ENCODE measurements at places on chromosomes 13 and 19.
A peak's percentile ranks its signal among the peaks of the same experiment; 100 is the strongest.

- DNase-seq, result no peak
Measured at GRCh38 chr19:35397064-35397463, 26.2 kb downstream of the GPR42 start.

- peak; percentile 28 for DNase-seq
Measured at GRCh38 chr19:12202250-12202649, 39.4 kb downstream of the ZNF136 start.

- DNase-seq, result no peak
Measured at GRCh38 chr19:49635530-49636232, 4.3 kb downstream of the RRAS start.

DNA sequence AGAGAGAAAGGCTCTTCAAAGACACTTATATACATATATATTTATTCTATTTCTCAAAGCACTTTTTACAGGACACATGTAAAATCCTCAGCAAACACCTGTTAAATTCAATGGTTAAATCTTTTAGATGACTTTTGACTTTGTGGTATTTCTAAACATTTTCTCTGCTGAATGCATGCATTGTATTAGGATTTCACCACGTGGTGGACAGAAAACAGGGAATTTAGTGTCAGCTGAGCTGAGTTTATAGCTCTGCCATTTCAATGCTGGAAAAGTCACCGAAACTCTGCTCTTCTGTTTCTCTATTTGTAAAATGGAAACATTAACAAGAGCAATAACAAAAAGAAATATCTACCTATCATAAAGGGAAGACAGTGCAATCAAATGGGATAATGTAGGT, 375.6 kb downstream of the ENOX1 start:
- peak; percentile 79 for DNase-seq

- no peak for DNase-seq
Measured at GRCh38 chr13:64672751-64673150, 2557.4 kb downstream of the PCDH9 start.

DNA sequence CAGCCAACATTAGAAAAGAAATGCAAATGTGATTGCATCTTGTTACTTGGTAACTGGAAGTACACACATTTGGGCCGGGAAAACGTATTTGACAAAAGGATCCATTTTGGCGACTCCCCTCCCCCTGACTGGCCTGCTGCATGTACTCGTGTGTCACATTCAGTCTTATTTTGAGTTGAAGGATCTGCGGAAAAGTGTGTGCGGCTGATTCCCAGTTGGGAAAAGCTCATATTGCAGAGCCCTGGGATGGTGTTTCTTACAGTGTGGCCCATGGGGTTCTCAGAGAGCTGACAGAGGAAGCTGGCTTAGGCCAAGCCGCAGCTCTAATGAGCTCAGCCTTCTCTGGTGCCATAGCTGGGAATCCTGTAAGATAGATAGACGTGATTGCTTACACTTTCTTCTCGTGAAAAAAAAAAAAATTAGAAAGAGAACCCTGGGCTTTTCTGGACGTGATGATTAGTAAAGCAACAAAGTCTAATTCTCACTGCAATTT, 170.3 kb upstream of the ARGLU1 start:
- DNase-seq, result no peak

DNA sequence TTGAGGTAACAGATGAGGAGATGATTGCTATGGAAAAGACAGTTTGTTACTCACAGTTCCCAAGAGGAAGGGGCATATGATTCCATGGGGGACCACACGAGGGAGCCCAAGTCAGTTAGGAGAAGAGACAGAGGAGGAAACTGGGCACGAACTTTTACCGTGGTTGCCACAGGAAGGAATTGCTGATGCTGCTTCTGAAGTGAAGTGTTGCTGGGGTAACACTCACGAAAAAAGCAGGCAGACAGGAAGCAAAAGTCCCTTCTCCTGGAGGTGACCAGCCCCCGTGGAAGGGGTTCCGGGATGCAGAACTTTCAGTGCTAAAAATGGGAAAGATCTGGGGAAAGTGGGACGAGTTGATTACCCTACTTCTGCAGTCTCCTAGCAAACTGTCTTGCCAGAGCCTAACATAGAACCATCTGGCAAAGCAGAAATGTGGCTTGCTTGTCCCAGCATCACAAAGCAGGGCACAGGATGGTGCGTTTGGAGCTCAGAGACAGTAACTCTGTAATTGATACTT, 35.4 kb upstream of the MAP3K10 start:
- peak; percentile 80 for DNase-seq

DNA sequence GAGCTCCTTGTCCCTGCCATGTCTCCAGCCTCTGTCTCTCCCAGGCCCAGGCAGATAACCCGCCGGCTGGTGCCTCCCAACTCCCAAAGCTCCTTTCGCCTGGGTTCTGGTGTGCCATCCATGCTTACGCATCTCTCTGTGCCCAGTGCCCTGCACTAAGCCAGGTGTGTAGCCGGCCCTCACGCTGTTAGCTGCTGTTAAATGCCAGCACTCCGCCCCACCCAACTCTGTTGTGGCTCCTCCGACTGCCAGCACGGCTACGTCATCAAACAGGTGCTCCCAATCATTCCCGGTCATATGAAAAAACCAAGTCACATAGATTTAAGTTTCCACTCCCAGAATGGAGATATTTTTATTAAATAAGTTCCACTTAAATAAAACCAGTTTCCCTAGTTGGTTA, 7.0 kb upstream of the HSPH1 start:
- no peak for DNase-seq

DNA sequence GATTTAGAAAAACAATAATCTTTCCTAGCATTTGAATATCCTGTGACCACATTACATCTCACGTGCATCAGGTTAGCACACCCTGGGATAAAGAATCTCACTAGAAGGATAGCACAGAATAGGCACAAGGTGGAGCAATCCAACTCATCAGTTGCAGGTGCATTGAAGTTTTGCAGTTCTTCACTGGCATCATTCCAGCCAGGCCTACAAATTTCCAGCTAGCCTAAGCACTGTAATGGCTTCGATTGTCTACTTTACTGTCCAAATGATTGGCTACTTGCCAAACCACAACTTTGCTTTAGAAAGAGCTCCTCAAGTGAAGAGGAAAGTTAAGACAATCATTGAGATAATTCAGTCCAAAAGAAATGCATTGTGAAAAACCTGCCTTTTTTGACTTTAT, 89.5 kb downstream of the SPRY2 start:
- peak; percentile 53 for DNase-seq

DNA sequence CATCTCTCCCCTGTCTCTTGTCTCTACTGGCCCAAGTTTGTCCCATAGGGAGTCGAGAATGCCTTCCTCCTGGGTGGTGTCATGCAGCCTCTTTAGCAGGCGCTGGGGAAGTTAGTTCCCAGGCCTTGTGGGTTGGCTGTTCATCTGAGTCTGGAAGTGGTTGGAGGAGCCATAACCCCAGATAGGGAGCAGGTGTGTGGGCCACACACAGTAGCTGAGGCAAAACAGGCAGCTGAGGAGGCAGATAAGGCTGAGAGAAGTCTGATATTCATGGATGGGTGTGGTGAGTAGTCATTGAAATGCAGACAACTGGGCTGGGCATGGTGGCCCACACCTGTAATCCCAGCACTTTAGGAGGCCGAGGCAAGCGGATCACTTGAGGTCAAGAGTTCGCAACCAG, 40.9 kb upstream of the KPNA3 start:
- DNase-seq, result no peak

- DNase-seq, result peak; percentile 15
Measured at GRCh38 chr13:44140888-44141724, 232.5 kb upstream of the SERP2 start.

GRCh38 chr13:67228031-67228430, 2.1 kb downstream of the PCDH9 start:
- DNase-seq, result no peak

DNA sequence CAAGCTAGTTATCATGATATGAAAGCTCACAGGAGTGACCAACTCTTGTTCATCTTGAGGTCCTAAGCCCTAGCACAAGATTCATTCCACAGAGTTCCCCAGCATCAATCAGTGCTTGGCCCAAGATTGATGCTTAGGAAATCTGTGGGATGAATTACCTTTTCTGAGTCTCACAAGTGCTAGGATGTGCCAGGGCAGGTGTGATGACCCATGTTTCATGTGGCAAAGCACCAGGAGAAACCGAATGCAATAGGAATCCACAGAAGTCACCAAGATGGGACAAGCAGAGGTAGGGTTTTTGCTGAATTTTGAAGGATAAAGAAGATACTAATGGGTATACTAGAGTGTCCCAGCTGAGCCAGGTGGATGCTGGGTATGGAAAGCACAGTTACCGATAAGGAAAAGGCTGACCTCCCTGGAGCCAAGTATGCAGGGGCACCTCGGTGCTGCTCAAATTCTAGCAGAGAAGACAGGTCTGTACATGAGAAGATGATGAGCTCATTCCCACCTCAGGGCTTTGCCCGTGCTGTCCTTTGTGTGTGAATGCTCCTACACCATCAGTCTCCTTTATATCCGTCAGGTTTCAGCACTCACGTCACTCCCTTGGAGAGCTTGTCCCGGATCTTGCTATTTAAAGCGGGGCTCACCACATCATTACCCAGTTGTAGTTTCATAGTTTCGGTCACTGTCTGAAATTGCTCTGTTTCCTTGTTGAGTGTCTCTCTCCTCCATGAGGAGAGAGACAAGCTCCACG, 168.9 kb upstream of the TSC22D1 start:
- DNase-seq, result no peak

DNA sequence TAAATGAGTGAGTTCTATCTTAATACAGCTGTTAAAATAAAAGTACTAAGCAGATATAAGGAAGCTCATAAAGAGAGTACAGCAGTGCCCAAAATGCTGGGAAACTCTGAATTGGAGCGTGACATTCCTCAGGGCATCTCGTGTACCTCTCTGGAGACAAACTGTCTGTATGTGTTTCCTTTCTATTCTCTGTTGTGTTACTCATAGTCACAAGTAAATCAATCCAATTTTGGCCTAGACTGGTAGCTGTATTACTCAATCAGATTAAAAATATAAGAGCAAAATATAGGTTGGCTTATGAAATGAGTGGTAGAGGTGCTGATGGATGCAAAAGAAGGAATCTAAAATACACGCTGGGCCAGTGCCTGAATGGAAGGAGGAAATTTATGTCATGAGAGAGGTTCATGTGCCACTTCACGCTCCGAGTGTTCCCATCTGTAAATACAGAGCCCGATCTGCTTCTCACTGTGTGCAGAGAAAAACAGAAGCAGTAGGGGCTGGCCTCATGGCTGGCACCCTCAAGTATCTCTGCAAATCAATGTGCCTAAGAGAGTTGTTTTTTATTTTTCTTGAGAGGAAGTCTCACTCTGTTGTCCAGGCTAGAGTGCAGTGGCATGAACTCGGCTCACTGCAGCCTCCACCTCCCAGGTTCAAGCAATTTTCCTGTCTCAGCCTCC, 58.7 kb upstream of the RGCC start:
- peak; percentile 84 for DNase-seq

DNA sequence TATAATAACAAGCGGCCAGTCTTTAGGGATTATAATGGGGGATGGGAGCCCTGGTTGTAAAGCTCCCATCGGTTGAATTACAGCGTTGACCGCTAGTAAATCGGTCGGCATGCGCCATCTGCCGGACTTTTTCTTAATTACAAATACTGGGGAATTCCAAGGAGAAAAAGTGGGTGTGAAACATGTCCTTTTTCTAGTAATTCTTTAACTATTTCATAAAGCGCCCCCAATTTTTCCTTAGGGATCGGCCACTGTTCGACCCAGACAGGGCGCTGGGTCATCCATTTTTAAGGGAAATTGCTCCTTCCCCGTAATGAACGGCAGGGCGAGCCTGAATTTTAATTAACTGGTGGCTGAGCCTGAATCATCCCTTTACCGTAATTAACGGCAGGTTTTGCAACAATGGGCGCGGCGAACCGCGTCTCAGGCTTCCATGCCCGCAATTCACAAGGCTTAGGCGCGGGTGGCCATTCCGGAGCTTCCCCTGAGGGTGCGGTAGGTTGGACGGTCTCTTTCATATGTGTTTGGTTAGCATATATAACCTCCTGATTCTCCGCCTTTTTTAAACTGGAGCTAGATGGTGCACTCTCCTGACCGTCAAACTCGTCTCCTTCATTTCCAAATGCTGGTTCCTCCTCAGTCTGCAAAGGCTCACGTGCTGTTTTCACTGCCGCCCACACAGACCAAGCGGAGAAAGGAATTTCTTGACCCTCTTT, 30.2 kb upstream of the EVI5L start:
- DNase-seq, result peak; percentile 78

DNA sequence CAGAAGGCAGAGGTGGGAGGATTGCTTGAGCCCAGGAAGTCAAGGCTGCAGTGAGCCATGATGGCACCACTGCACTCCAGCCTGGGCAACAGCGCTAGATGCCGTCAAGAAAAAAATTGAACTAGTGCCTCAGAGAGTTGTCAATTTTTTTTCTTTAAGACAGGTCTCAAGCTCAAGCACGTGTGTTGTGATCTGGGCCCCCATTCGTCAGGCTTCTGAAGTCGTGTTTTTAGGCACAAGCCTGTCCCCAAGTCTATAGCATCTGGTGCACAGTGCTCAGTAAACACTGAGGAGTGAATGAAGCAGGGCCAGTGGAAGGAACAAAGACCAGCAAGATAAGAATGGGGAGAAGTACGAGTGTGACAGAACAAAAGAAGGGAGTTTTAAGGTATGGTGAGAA, 23.7 kb upstream of the LAMP1 start:
- no peak for DNase-seq

DNA sequence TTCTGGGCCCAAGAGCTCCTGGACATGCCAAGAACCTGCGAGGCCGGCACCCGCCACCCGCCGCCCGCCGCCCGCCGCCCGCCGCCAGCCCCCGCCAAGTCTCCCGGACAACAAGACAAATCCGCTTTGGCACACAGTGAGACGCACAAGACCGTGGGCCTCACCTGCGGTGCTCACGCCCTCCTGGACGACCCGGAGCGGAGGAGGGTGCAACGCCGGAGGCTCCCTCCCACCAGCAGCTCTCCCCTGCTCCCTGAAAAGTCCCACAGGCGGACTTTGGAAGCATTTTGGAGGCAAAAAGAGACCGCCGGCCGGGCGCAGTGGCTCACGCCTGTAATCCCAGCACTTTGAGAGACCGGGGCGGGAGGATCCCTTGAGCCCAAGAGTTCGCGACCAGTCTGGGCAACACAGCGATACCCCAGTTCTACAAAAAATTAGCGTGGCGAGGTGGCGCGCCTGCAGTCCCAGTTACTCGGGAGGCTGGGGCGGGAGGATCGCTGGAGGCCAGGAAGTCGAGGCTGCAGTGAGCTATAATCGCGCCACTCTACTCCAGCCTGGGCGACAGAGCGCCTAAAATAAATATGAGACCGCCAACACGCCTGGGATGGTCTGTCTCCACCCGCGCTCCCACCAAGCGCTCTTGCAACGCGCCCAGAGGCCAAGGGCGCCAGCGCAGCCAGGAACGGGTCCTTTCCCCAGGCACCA, 783 bp downstream of the RHPN2 start:
- DNase-seq, result no peak
